ENCODE measurements at places on chromosomes 16 and 17.
A peak's percentile ranks its signal among the peaks of the same experiment; 100 is the strongest.

DNA sequence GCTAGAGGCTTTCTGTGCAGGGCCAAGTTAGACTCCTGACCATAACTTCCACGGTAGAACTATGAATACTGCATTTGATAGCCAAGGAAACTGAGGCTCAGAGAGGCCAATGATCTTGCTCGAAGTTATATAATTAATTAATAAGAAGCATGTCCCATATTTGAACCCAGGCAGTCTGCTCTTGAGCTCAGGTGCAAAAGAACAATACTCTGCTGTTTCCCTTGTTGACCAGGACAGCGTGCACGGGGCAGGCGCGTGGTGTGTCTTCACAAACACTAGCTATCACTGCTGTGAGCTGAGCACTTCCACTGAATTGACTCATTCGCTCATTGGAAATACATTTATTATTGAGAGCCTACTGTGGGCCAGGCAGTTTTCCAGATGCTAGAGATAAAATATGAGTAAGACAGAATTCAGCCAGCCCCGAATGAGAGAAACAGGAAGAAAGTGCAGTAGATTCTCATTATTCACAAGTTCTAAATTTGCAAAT lies 1.6 kb downstream of the CHD9 start:
- no peak for DNase-seq

DNA sequence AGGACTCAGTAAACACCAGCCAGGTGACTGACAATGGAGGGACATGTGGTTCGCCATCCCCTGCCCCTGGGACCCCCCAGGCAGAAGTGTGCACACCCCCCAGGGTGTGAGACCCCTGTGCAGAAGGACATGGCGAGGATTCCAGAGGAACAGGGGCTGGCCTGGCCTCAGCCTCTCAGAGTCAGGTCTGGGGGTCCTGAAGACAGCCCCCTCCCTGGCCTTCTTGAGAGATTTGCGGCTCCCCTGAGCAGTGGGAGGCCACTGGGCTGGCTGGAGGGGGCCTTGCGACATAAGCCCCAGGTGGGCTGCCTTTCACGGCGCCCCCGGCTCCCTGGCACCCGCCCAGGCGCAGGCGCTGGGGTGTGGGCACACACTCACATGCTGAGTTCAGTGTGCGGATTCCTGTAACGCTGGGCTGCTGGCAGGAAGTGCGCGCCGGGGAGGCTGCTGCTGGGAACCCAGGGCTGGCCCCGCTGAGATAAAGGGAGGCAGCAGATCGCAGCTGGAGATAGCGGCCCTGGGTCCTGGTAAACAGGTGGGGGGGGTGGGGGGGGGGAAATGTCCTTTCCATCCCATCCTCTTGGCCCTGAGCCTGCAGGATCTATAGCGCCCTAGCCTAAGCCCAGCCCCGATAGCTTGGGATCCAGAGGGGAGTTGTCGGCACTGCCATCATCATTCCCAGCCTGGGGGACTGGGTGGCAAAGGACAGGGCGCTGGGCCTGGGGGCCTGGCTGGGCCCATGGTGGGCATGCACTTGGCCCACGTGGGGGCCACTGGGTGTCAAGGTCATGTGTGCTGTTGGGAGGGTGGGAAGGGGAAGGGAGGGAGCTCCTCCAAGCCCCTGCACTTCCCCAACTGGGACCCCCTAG lies 27.1 kb downstream of the TMEM235 start:
- DNase-seq = no peak

- DNase-seq = no peak
Measured at GRCh38 chr16:85522842-85523601, 90.1 kb upstream of the GSE1 start.

DNA sequence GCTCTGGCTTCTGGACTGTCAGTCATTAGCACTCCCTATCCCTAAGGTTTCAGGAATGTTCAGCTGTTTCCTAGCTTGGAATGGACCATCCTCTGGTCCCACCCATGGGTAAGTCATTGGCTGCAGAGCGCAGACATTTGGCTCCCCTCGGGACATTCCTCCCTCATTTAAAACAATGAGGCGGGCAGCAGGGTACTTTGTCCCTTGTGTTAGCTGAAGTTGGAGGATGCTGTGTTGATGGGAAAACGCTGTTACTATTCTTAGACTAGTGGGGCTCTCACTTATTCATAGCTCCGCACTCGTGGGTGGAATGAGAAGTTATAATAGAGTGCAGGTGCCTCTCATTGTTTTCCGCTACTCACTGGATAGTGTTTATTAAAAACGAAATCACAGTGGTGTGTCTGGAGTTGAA lies 673.8 kb downstream of the WWOX start:
- DNase-seq = no peak

GRCh38 chr16:4330277-4330874 lies 14.5 kb downstream of the GLIS2 start:
- DNase-seq = no peak

DNA sequence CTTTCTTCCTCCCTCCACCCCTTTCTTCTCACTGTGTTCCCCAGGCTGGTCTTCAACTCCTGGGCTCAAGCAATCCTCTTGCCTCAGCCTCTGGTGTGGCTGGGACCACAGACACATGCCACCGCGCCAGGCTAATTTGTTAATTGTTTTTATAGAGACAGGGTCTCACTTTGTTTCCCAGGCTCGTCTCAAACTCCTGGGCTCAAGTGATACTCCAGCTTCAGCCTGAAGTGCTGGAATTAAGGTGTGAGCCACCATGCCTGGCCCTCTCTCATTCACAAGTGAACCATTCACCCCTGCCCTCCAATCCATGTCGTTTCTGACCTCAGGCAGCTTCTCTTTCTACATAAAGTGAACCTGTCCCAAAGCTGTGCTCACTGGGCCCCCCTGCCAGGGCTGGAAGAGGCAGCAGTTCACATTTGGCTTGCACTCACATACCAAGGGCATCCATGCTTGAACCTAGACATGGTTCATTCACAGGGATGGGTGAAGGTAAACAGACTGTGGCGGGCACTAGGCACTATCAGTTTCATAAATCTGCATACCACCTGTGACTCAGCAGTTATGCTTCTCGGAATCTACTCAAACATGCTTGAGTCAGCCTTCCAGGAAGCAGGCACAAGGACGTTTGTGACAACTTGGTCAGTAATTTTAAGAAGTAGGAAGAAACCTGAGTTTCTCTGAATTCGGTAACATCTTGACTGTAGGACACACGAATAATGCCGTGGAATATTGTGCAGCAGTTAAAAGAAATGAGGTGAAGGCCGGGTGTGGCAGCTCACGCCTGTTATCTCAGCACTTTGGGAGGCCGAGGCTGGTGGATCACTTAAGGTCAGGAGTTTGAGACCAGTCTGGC lies 6.0 kb upstream of the RNF213 start:
- no peak for DNase-seq

GRCh38 chr16:14456793-14457481 lies 173.1 kb downstream of the PARN start:
- DNase-seq = no peak

- DNase-seq = no peak
Measured at GRCh38 chr16:25210758-25211157, 6.0 kb upstream of the AQP8 start.

- no peak for DNase-seq
Measured at GRCh38 chr16:497258-497657, 30.3 kb upstream of the CAPN15 start.

- no peak for DNase-seq
Measured at GRCh38 chr16:77330332-77331042, 104.3 kb downstream of the ADAMTS18 start.

DNA sequence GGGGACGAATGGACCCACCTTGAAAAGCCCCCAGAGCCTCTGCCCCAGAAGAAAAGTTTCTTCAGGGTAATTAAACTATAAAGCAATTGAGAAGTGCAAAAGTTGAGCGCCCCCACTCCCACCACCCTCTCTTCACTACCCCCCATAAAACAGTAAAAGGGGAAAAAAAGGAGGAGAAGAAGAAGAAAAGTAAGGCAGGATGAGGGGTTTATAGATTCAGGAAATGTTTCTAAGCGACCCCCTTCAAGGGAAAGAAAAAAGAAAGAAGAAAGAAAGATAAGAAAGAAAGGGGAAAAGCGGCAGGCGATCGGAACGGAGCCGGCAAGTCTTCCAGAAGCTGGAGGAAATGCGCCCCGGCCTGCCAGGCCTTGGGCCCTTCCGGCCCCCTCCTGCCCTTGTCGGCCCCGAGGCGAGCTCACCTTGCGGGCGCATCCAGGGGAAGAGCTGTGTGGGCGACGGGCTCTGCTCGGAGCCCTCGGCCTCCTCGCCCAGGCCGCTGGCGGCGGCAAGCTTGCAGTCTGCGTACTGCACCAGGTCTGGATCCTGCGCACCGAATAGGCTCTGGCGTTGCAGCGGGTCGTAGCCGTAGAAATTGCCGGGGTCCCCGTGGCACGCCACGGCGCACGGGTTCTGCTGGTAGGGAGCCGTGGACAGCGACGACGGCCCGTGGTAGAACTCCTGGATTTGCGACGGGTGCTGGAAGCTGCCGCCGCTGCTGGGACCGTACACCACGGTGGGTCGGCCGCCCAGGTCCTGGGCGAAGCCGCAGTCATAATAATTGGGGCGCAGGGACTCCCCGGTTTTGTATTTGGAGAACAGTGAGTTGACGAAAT lies 1.0 kb downstream of the HOXB8 start:
- no peak for DNase-seq

GRCh38 chr17:69175625-69176456 lies 34.1 kb upstream of the ABCA6 start:
- DNase-seq = no peak

GRCh38 chr17:47981462-47981861 lies 10.5 kb downstream of the CDK5RAP3 start:
- no peak for DNase-seq

GRCh38 chr17:76199469-76199868 lies 40.8 kb downstream of the RNF157 start:
- peak; percentile 28 for DNase-seq

- DNase-seq = no peak
Measured at GRCh38 chr17:1126801-1127550, 52.8 kb downstream of the ABR start.

DNA sequence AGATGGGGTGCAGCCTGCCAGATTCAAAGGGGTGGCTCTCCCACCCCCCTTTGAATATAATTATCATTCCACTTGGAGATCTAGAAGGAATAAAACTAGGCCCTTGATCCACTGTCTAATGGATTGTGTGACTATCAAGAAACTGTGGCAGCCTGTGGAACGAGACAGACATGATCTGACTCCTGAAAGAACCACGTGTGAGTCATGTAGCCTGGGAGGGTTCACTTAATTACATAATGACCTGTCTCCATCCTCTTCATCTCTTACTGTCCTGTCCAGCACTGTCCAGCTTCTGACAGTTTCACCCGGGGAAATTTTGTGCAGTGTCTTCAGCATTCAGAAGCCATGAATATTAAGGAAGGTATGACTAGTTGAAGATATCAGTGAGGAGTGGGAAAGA lies 43.3 kb upstream of the CDH13 start:
- no peak for DNase-seq

- DNase-seq = no peak
Measured at GRCh38 chr16:64130140-64130539, 991.7 kb downstream of the CDH11 start.

DNA sequence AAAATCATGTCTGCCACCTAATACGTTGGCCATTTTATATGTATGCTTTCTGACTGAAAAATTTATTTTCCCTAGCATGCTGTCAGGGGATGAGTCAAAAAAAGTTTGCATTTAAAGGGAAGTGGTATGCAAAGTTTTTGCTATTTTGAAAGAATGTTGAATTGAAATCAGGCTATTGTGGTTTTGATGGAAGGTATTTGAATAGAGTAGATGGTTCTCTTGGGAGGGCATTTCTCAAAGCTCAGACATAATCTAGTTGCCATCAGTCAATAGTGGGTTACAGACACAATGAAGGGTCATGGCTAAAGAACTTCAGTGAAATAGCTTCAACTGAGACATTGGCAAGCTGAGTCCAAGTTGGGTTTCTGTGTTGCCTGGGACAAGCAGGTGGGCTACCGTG lies 102.4 kb downstream of the MAP2K6 start:
- no peak for DNase-seq

GRCh38 chr17:37338847-37339246 lies 36.9 kb upstream of the C17orf78 start:
- DNase-seq = no peak

- no peak for DNase-seq
Measured at GRCh38 chr17:41547378-41547841, 19.3 kb upstream of the KRT19 start.

DNA sequence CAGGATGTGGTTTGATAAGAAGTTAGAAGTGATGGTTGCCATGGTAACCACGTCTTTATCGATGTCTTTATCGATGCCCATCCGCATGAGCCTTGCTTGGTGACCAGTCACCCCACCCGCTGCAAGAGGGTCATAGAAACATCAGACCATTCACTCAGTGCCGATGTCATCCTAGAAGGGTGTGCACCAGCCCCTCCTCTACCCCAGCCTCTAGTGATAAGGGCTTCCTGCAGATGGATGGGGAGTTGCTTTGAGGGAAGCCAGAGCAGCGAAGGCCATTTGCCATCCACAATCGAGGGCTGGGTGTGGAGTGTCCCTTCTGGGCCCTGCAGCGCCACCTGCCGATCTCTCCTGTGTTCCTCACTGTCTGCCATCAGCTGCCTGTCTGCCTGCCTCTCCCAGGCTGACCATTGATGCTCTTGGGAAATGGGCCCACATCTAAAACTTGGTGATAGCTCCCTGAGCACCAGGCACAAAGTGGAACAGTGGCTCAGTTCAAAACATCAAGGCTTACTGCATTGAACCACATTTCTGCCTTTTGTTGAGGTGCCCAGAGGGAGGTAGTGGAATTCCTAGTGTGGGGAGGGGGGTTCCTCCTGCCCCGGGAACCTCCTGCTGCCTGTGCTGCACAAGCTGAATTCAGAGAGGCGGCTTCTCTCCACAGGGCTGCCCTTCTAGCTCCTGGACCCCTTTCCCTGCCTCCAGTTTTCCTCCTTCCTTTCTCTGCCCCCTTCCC lies 8.9 kb downstream of the CALB2 start:
- no peak for DNase-seq

DNA sequence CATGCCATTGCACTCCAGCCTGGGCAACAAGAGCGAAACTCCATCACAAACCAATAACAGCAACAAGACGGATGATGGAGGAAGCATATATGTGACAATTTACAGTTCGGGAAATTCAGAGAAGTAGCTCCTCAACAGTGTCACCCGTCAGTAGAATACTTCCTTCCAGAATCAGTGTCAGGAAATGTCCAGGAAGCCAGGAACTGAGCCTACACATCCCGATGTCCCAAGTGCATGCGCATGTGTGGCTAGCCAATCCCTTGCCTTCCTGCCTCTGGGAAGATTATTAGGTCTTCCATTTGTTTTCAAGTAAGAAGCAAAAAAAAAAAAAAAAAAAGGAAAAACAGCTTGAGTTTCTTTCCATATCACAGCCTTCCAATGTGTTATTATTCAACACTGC lies 1.4 kb upstream of the PITPNC1 start:
- no peak for DNase-seq

- peak; percentile 33 for DNase-seq
Measured at GRCh38 chr16:28218109-28218508, 6.3 kb upstream of the XPO6 start.

- DNase-seq = no peak
Measured at GRCh38 chr17:46150216-46150963, 42.8 kb downstream of the KANSL1 start.
